ENCODE measurements at places on chromosomes 16 and 17. TPM values are rescaled to one million over a fixed set of nuclear protein-coding genes. Genes with fewer than 3 reads are reported as not detected.

- DNase-seq, result no peak
Measured at GRCh38 chr17:49104511-49105074, 28.0 kb upstream of the B4GALNT2 start.

DNA sequence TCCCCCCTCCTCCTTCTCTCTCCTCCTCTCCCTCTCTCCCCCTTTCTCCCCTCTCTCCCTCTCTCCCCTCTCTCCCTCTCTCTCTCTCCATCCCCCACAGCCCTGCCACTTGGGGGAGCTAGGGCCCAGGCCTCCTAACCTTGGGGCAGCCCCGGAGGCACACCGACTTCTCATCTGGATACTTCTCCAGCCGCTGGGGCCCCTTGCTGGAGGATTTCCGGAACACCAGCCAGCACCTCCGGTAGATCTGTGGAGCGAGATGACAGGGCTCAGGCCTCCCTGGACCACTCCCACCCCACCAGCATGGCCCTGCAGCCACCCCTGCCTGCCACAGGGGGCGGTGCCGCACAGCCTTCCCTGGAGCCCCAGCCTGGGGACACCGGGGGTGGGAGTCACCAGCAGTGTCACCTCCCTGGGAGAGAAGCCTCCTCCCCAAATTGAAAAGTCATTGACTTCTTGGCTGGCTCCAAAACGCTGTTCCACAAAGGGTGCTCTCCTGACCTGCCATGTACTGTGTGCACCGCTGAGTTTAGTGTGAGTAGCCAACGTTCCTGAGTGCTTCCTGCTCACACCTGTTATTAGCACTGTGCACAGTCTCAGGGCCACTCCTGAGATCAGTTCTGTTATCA is 10.5 kb downstream of the DOK4 start:
- DNase-seq, result peak; percentile 72

- DNase-seq, result peak; percentile 62
Measured at GRCh38 chr17:17420561-17421269, 56.1 kb upstream of the MED9 start.

The HAGHL gene
- total RNA-seq, result 4.4 TPM

The ARHGAP44 gene
- total RNA-seq, result 0.22 TPM

The OSGIN1 gene
- 1.3 TPM for total RNA-seq
